Activated CD8-positive, alpha-beta memory T cell treated with anti-CD3 and anti-CD28 coated beads for 36 hours (primary cell): ENCODE measurements at places on chromosomes 16 and 17. TPM values are rescaled to one million over a fixed set of nuclear protein-coding genes. Genes with fewer than 3 reads are reported as not detected.

The PRKCA gene
- total RNA-seq, result 73.4 TPM

The TOM1L2 gene
- total RNA-seq, result 9.8 TPM

The ABCA6 gene
- total RNA-seq, result 0.15 TPM

The ASGR2 gene
- total RNA-seq, result not detected

The SLC47A1 gene
- total RNA-seq, result 0.27 TPM

The PITPNC1 gene
- 40.8 TPM for total RNA-seq

The CCL18 gene
- 0.61 TPM for total RNA-seq

The EDC4 gene
- total RNA-seq, result 104 TPM
